Germinal center (tissue), 1 donor: ENCODE measurements at places on chromosomes 1 and 21.

GRCh38 chr1:43381612-43382011 lies 8.0 kb downstream of the MED8 start:
- no peak for DNase-seq

- DNase-seq, result no peak
Measured at GRCh38 chr21:34576041-34576511, 38.8 kb downstream of the RCAN1 start.

DNA sequence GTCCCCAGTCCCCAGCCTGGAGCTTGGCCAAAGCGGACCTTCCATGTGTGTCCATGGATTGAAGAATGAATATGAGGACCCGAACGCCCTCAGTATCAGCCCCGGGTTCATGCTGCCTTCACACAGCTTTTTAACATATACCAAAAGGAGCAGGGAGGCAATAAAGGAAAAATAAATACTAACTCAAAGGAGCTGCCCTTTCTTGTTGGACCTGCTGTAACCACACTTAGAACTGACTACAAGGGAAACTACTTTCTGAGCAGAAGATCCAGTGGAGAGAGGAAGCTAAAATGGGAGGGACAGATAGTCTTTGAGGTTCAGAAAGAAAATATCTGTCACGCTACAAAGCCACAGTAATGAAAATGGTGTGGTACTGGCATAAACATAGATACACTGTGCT lies 48.6 kb downstream of the CNN3 start:
- DNase-seq, result no peak

- no peak for DNase-seq
Measured at GRCh38 chr1:65494671-65495070, 74.2 kb downstream of the LEPR start.

GRCh38 chr1:113252166-113252565 lies 138.1 kb upstream of the MAGI3 start:
- DNase-seq, result no peak

DNA sequence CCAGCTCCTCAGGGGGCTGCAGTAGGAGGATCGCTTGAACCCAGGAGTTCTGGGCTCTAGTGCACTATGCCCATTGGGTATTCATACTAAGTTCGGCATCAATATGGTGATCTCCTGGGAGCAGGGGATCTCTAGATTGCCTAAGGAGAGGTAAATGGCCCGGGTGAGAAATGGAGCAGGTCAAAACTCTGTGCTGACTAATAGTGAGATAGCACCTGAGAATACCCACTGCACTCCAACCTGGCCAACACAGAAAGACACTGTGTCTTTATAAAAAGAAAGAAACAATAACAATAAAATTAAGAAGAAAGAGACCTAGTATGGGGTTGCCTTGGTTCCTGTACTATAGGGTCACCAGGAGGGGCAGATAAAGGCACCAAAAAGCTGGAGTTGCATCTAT lies 13.7 kb upstream of the DUSP12 start:
- no peak for DNase-seq

DNA sequence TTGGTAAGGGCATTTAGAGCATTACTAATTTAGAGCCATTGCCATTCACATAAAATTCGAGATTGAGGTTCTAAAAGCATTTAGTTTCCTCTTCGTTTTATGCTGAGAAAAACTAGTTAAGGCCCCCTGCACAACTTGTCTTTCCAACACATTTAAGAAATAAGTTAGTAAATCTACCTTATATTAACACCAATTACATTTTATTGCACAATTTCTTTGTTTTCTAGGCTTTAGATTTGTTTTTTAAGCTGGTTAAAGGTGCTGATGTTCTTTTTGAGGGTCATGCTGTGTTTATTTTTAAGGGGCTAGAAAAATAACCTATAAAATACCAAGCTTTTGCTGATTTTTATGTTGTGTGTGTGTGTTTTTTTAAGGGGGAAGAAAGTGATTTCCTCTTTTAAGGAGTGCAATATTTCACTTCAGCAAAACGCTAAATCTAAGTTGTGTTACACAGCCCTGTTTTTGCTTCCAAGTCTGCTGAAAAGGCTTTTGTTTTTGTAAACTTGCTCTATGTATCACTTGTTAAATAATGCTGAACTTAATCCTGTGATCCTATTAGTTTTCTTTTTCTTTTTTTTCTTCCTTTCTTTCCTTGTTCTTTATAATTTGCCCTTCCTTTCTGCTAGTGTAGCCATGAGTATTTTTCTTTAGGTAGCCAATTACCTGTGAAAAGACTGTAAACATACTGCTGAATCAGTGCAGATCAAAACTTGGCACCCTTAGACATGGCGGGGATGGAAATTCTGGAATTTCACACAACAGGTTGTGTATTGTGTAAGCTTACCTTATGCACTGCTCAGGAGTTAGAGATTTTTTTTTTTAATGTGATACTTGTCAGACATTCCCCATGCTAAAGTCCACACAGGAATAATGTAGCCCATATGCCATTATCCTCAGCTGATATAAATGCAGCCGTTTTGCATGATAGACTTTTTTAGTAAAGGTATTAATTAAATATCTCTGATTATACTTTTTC lies 1.5 kb downstream of the CEPT1 start:
- DNase-seq, result no peak

DNA sequence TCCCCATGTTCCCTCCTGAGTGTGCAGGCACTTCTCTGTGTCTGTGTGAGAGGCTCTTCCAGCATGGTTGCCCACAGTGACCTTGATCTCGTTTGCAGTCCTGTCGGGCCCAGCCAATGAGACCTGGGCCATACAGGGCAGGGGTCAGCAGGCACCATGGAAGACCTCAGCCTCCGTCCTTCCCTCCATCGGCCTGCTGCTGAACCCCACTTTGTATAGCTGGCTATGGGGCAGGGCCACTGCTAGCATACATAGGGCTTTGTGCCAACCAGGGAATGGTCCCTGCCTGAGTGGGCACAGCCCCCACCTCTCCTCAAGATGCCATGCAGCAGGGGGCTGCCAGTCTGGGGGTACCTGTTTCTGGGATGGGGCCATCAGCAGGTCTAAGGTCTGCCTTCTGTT lies 3.8 kb downstream of the C1orf35 start:
- DNase-seq, result no peak

DNA sequence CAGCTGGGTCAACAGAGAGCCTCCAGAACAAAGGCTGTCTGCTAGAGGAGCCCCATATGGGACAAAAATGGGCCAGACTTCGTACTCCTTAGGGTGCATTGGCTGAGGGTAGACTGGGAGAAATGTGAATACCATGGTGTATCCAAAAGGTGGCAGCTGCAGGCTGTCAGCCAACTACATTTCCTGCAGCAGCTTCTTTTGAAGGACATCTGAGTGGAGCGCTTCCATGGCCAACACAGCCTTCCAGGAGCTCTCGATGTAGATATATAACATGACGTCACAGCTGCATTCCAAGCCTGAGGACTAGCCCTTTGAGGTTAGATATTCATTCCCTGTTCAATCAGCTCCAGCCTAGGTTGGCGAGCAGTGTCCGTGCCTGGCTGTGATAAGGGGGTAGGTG lies 107.7 kb downstream of the MAB21L3 start:
- DNase-seq, result no peak

DNA sequence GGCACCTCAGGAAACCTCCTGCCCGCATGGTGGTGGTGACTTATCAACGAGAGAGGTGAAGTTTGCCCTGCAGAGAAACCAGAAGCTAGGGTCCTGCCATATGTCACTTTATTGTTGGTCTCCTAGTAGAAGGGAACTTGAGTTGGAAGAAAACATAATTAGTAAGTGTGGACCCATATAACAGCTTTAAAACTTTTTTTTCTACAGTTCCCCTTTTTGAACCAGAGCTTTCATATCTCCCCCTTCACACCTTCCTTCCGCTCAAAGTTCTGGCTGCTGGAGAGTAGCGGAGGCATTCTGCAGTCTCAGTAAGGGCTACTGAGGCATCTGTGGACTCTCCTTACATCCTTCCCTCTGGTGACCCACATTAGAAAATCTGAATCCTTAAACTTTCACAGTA lies 48.9 kb downstream of the PHC2 start:
- DNase-seq, result no peak

DNA sequence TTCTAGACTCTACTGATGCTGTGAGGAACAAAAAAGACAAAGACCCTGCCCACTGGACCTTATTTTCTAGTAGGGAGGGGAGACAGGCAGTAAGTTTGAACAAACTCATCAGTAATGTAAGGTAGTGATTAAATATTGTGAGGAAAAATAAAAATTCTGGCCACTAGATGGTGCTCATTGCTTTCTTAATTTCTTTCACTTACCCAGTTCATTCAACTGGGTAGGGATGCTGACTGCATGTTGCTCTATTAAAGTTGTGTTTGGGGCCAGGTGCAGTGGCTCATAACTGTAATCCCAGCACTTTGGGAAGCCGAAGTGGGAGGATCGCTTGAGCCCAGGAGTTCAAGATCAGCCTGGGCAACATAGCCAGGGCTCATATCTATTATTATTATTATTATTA lies 6.3 kb upstream of the KYAT3 start:
- peak; percentile 50 for DNase-seq
